ENCODE measurements at places on chromosomes 12 and 14.

DNA sequence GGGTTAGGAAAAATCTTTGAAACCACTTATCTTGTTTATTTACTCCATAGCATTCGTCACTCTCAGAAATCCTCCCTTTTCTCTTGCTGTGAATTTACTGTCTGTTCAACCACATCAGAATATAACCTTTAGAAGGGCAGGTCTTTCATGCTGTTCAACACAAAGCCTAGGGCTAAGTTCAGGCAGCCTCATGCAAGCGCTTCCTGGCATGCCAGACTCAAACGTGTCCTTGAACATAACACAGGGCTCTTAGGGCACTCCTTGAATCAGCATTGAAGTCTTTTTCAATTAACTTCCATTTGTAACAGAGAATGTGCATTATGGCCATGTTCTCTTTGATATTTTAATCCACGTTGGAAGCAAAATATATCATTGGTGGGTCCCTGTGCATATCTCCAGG lies 377.7 kb downstream of the GLT1D1 start:
- no peak for DNase-seq

GRCh38 chr14:23432946-23433345 lies 2.5 kb downstream of the MYH7 start:
- no peak for DNase-seq

DNA sequence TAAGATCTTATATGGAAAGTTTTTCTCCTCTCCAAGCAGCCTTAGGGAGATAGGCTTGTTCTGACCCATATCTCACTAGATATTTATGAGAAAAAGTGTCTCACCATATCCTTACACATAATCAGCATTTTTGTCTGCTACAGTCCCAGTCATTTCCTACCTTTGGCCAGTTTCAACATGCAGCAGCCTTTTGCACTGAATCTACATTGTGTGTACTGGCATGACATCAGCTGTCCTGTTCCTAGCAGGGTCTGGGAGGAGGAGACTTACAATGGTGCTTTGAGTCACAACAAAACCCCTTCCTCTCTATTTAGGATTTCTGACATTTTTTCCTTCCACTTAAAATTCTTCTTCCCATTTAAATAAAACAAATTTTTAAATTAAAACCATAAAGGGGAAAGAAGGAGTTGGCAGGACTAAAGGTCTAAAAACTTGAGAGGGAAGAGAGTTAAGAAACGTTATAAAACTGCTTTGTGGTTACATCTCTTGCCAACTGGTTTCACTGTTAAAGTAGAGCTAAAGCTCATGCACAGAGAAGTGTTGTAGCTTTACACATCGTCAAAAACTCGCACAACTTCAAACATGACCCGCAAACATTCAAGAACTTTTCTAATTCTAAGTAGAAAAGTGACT lies 53.3 kb upstream of the CERS5 start:
- peak; percentile 70 for DNase-seq

- DNase-seq: peak; percentile 66
Measured at GRCh38 chr12:104049903-104050356, at the start of gene GLT8D2. GLT8D2 (minus strand) TSS chr12:104050187; CDS start chr12:104019648, 30,539 bp downstream.

- peak; percentile 53 for DNase-seq
Measured at GRCh38 chr12:124709722-124710687, 142.6 kb upstream of the NCOR2 start.

DNA sequence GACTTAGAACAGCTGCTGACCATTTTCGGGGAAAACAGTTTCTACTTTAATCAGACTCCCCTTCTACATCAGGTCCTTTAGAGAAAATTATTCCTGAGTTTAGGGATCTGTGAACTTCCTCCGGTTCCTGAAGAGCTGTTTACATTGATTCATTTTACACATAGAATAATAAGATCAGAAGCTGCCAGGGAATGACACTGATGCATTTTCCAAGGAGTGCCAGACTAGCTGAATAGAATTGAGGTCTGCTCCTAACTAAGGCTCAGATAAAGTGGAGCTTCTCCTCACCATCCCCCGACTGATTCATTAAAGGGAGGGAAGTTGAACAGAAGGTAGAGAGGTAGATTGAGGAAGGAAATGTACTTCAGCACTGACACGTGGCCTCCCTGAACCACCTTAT lies 41.9 kb upstream of the PSMA6 start:
- DNase-seq: no peak

DNA sequence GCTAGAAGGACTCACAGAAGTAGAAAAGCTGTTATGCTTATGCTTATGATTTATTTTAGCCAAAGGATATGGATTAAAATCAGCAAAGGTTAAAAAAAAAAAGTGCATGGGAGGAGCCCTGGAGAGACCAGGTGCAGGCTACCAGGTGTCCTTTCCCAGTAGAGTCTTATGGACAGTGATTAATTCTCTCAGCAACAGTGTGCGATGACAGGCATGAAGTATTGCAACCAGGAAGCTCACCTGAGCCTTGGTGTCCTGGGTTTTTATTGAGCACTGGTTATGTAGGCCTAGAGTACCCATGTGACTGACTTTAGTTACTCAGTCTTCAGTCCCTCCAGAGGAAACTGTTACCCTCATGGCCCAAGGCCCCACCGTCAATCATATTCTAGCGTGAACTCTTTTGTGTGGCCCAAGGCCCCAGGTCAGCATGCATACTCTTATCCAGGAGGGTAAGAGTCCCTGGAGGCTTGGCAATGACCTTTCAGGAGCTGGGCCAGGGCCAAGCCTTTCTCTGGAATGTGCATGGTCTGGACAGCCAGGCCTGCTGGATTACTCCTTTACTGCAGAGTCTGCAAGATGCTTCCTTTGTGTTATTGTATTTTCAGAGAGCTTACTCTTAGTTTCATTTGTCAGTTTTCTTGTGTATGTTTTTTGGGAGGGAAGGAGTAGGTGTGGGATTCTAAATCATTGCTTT lies 69.6 kb upstream of the RD3L start:
- no peak for DNase-seq

DNA sequence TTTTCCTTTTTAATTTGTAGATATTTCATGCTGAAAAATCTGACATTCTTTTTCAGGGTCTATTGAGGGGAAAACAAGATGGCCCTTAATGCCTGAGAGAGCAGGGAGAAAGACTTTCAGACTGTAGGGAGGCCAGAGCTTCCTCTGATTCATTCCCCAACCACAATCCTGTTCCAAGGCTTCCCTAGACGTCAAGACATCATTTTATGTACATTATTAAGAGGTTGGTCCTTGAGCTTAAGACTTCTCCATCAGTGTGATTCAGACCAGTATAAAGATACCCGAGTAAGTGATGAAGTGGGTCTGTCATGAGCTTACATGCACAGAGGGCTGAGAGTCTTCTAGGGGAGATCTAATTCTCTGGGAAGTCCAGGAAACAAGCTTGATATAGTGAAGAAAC lies 57.3 kb downstream of the AVPR1A start:
- DNase-seq: no peak

Measured in astrocyte of the hippocampus (primary cell).